Activated CD4-positive, CD25-positive, alpha-beta regulatory T cell (primary cell): ENCODE measurements at places on chromosomes 12 and 14.

DNA sequence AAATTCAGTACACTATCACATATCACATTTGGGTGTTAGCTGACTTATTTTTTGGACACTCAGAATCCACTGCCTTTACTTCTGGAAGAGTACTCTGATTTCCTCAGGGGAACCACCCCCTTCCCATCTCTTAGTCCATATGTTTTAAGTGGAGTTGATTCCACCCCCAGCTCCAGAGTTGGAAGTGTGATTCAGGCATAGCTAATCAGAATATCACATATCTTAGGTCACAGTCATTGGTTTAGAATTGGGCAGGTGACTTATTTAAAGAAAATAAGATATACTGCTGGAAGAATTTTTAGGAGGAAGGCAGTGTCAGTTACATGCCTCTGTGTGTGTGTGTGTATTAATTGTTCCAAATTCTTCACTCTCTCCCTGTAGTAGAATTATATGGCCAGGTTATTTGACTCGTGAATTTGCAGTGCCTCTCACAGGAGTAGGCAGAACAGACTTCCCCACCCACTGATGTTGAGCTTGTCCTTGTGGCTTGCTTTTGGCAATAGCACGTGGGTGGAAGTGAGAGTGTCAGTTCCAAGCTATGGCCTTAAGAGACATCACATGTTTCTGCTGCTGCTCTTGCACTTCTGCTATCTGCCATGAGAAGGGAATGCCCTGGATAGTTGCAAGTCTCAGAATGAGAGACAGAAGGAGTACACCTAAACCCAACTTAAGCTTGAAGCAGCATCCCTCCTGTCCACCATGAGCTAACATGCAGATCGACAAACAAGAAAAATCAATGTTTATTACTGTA is 6.4 kb upstream of the GAS2L3 start:
- no peak for DNase-seq

DNA sequence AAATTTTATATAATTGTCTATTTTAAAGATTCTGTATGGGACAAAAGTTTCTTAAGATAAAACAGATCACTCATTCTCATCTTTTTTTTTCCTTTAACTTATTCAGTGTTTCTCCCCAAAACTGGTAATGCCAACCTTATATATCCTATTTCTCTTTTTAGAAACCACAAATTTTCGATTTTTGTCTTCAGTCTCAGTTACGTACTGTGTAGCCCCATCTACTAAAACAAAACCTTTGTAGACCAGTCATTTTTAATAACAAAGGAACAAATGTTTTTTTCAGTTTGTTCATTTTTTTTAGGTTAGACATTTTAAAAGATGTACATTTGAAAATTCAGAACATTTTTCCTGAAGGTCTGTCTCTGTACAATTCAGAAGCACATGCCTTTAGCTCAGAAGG is 18.2 kb downstream of the PNMA1 start:
- DNase-seq: no peak

DNA sequence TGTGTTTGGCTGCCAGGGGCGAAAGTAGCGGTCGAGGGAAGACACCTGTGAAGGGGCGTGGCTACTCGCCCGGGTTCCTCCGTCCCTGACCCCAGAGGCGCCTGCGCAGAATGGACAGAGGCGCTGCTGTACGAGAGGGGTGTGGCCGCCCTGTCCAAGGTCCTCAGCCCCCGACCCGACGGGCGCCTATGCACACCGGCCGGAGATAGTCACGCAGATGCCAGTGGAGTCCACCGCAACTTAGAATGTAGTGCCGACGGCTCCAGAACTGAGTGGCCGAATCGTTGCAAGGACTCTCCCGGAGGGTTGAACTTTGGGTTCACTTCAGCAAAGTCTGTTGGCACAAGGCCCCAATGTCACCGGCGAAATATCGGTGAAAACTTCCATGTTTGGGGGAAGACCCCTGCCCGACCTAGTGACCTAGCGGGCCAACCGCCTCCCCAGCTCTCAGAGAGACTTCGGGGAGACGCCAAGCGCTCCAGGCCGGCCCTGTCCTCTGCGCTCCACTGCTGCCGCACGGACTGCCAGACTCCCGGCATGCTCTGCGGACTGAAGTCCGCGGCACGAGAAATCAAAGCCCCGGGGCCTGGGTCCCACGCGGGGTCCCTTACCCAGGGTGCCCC is 541 bp upstream of the RNU6-7 start:
- peak; percentile 58 for DNase-seq

DNA sequence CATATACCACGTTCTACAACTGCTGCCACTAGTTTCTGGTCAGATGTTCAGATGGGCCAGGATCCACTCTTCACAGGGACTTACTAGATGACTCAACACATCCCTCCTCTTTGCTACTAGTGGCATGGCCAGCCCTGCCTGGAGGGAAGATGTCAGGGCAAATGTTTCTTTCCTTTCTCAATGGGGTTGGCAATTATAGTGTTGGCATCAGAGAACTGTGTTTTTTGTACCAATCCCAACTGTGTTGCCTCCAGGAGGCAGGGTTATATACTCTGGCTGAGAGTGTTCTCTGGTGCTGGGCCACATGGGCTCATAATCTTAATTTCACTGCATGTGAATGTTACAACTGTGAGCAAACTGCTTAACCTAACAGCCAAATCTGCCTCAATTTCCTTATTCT is 69.9 kb upstream of the AVPR1A start:
- DNase-seq: no peak

DNA sequence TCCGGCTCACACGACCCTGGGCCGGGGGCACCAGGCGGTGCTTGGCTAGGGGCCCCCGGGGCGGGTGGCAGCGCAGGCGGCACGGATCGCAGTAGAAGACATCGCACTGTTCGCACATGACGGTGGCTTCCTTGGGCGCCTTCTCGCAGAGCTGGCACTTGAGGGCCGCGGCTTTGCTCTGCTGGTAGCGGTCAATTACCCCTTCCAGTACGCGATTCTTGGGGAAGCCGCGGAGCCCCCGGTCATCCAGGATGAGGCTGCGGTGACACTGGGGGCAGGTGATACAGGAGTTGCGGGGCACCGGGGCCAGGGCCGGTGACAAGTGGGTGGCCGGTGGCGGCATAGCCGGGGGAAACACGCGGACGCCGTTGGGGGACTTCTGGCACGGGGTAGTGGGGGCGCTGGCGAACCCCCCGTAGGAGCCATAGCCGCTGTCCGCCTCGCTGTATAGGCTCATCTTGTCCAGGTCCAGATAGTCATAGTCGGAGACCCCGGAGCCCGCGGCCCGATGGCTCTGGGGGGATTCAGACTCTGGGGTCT is 553 bp downstream of the TRIM9 start:
- no peak for DNase-seq

DNA sequence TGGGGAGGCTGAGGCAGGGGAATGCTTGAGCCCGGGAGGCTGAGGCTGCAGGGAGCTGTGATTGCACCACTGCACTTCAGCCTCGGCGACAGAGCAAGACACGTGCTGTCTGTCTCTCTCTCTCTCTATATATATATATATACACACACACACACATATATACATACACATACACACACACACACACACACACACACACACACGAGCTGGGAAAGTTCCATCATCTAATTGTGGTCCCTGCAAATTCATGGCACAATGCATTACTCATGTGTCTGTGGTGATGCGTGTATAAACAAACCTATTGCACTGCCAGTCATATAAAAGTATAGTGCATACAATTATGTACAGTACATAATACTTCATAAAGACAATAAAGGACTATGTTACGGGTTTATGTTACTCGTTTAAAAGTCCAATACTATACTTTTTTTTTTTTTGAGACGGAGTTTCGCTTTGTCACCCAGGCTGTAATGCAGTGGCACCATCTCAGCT is 36.6 kb downstream of the WDR89 start:
- no peak for DNase-seq

DNA sequence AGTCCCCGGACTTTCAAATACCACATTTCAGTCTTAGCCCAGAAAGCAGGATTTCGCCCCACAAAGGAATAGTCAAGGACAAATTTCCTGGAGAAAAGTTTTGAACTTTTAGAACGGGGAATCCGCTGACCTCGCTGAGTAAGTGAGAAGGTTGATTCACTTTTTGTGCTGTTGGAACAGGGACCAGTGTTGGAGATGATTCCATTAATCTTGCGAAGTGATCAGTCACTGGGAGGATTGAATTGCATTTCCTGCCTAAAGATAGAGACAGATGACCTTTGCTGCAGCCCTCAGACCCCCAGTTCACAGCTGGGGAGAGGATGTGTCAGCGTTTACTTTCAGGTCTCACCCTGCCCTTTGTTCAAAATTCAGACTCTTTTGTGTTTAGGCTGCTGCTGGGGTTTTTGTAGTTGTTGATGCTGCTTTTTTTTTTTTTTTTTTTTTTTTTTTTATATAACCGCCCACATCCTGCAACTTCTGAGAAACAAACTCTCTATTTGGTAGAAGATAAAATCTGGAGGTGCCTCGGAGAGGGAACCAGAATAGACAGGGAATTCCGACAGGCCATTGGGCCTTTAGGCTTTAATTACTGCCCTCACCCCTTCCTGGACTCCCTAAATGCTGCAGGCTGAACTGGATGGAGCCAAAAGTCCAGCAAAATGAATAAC is 9.8 kb upstream of the KDM2B start:
- peak; percentile 27 for DNase-seq

- DNase-seq: no peak
Measured at GRCh38 chr14:101604228-101604934, 43.1 kb downstream of the DIO3 start.

GRCh38 chr12:80867941-80868340 is 69.8 kb downstream of the LIN7A start:
- no peak for DNase-seq

GRCh38 chr14:81668626-81669274 is 135.1 kb upstream of the SEL1L start:
- DNase-seq: no peak

DNA sequence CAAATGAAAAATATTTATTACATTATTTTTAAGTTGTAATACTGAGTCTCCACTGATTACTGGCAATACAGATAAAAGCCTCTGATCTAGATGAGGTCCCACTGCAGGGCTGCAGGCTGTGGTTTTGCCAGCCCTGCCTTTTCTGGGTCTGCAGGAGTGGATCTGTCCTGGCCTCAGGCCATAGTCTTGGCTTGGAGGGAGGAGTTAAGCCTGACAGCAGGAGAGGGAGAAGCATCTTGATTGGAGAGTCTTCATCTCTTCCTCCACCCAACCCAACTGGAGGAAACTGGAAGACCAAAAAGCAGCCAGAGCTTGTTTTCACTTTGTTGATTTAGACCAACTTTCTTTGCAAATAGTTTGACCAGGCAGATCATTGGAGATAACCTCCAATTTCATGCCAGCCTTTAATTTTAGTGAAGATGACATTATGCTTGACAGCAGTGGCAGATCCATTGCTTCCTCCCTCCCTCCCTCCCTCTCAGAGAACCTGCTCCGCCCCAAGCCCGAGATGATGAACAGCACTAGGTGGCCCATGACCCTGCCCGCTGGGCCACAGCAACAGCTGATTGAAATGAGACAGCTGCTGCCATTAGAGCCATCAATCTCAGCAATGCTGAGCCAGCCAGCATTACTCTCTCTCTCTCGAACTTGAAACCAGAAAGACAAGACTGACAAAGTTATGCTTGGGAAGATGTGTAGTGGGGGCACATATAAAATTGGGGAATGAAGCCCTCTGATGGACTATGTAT is 222.4 kb downstream of the GLT1D1 start:
- DNase-seq: no peak

- no peak for DNase-seq
Measured at GRCh38 chr12:105822131-105823105, 316.3 kb downstream of the NUAK1 start.

DNA sequence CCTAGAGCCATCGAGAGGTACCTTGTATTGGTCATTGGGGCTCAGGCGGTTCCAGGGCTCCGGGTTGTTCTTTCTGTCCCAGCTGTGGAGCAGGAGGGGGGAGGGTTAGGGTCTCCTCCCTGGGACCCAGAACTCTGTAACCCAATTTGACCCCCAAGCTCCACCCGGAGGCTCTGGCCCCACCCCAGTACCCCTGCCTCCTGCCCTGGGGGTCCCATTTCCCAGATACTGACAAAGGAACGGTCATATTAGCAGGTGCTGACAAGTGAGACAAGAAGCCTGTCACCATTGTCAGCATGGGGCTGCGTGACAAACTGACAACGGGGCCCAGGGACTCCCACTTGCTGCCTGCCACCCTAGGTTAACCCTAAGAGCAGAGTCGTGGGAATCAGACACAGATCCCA is 6.2 kb downstream of the SHMT2 start:
- DNase-seq: no peak

DNA sequence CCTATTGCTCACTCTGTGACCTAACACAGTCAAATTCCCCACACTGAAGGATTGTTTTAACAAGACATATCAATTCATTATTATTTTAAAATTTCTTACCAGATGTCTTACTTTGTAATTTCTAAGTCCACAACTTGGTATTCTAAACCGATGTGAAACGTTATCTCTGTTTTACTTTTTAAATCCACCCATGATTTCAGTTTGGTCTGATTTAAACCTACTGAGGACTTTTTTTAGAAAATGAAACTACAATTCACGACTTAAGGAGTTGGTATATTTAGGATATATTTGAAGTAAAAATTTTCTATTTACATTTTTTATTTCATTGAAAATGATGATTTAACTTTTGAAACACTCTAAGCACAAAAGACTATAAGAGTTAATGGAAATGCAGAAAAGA is 35.1 kb upstream of the GRIP1 start:
- DNase-seq: no peak

- no peak for DNase-seq
Measured at GRCh38 chr14:92437729-92438285, 75.8 kb upstream of the RIN3 start.

DNA sequence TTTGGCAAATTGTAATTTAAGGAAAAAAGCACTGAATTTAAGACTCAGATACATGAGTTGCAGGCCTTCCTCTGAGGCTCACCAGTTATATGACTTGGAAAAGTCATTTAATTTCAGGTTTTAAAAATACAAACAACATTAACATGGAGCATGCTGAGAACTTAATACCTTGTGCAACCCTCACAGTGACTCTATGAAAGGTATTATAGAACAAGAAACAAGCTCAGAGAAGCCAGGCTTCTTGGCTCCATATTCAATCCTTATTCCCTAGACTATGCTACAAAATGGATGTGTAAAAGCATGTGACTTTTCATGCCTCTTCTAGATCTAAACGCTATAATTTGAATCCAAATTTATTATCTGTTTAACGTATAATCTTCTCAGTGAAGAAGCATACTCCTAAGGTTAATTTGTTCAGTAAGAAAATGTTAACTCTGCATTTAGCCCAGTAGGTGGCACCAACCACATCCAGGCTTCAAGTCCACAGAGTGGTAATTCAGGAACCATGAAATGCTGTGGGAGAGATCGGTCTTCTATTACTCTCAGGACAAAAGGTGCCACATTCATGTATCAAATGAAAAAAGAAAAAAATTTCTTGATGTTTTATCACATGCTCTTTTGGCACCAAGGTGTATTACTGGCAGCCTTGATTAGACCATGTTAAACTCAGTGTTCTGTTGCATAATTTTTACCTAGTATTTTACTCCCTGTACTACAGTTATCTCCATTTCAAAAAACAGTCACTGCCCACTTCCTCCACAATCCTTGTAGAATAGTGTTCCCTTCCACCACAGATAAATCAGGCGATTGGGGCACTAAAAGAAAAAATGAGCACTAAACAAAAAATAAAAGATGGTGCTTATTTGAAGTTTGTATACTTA is 9.3 kb downstream of the CCDC196 start:
- no peak for DNase-seq
